ENCODE measurements at places on chromosomes 4 and X. TPM values are rescaled to one million over a fixed set of nuclear protein-coding genes. Genes with fewer than 3 reads are reported as not detected.

The KIAA1210 gene
- not detected for total RNA-seq

The YY2 gene
- total RNA-seq, result 0.66 TPM

The PPP1R2C gene
- not detected for total RNA-seq

The NPY2R gene
- total RNA-seq, result 1.2 TPM

The ENPP6 gene
- 0.27 TPM for total RNA-seq

The IGFBP7 gene
- 58.5 TPM for total RNA-seq

The ADH7 gene
- total RNA-seq, result not detected

The FBXW7 gene
- 29.5 TPM for total RNA-seq

The PNMA6F gene
- total RNA-seq, result not detected

The BST1 gene
- total RNA-seq, result 9.2 TPM

The STK32B gene
- total RNA-seq, result 0.82 TPM

The CYTL1 gene
- total RNA-seq, result 0.90 TPM

The PCDH7 gene
- total RNA-seq, result 18.0 TPM

The GUCY1A1 gene
- total RNA-seq, result 2.0 TPM

The RASSF6 gene
- 13.8 TPM for total RNA-seq

The LIN54 gene
- 14.6 TPM for total RNA-seq

The TMSB15B gene
- 3.0 TPM for total RNA-seq

The CORIN gene
- 0.50 TPM for total RNA-seq

The SHOX gene
- total RNA-seq, result 0.12 TPM

The AFF2 gene
- total RNA-seq, result 0.05 TPM

The UVSSA gene
- 16.7 TPM for total RNA-seq

The NXF2B gene
- total RNA-seq, result not detected

The MTTP gene
- 1.3 TPM for total RNA-seq

The GPR173 gene
- 1.2 TPM for total RNA-seq

The LDB2 gene
- 7.9 TPM for total RNA-seq

The TNIP3 gene
- total RNA-seq, result 0.40 TPM

The GJB1 gene
- 76.0 TPM for total RNA-seq

The DIPK2B gene
- total RNA-seq, result 2.5 TPM

The VCX3B gene
- total RNA-seq, result not detected

The MAP7D2 gene
- total RNA-seq, result 2.4 TPM

The ERCC6L gene
- total RNA-seq, result 8.2 TPM

The NWD2 gene
- total RNA-seq, result 0.42 TPM

The ADAM29 gene
- total RNA-seq, result not detected

The NCAPG gene
- total RNA-seq, result 38.8 TPM

The PNCK gene
- 1.9 TPM for total RNA-seq

The SPANXA1 gene
- not detected for total RNA-seq

The CNOT6L gene
- total RNA-seq, result 56.6 TPM

The TCEAL9 gene
- total RNA-seq, result 34.7 TPM

The COL4A6 gene
- total RNA-seq, result 1.8 TPM

Data from colonic mucosa (tissue), 4 donors.